Stimulated activated CD8-positive, alpha-beta memory T cell treated with anti-CD3 and anti-CD28 coated beads, Interleukin-15, amount 100 ng/mL, for 1 hour (primary cell): ENCODE measurements at places on chromosomes 1 and 21.

- DNase-seq: no peak
These were observed 8.3 kb upstream of the RNF19B start for GRCh38 chr1:32972814-32973428.

GRCh38 chr1:88149686-88150085 is 534.4 kb upstream of the PKN2 start:
- no peak for DNase-seq

DNA sequence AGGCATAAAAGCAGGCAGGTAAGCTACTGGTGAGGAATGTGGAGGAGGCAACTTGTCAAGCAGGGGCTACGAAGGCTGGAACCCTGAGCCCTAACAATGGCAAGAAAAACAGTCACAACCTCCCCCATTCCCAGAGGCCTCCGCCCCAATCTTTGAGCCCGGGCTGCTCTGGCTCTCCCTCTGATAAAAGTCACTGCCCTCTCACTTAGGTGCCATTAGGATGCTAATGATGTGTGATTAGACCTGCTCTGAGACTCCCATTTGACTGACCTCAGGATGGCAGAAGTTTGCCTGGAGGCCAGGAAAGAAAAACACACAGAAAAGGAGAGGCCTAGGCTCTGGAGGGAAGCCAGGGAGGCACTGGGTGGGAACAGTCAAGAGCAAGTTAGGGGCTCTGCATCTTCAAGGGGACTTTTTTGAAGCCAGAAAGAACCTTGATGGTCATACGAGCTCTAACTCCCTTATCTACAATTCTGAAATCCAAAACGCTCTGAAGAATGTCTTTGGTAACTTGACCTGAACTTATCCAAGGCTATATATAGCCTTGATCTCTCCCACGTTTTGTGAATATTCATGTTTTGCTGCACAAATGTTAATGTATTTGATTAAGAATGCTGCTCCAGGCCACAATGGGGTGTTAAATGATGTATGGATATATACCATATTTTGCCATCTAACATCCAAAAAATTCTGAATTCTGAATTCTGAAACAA is 98.9 kb downstream of the TRABD2B start:
- no peak for DNase-seq

DNA sequence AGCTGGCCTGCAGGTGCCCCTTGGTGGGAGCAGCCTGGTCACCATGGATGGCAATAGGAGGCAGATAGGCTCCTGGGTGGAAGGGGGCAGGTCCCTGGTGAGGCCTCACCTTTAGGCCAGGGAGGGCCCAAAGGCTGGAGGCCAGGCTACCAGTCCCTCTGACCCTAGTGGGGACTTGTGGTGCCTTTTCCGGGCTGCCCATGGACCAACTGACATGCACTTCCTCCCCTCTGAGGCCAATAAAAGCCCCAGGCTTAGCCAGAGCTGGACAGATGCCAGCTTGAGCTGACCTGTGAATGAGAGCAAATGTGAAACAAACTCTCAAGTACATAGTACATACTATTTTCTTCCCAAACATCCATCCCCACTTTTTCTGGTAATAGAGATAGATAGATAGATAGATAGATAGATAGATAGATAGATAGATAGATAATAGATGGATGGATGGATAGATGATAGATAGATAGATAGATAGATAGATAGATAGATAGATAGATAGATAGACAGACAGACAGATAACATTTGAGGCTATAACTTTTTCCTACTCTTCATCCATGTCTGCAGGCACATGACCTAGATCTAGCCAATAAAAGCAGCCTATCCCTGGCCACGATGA is 9.2 kb upstream of the CTTNBP2NL start:
- no peak for DNase-seq

GRCh38 chr1:31627930-31628559 is 10.6 kb downstream of the HCRTR1 start:
- no peak for DNase-seq

DNA sequence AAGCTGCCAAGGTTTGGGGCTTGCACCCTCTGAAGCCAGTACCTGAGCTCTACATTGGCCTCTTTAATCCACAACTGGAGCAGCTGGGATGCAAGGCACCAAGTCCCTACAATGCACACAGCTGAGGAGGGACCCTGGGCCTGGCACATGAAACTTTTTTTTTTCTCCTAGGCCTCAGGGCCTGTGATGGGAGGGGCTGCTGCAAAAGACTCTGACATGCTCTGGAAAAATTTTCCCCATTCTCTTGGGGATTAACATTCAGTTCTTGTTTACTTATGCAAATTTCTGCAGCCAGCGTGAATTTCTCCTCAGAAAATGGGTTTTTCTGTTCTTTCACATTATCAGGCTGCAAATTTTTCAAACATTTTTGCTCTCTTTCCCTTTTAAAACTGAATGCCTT is 1072.2 kb downstream of the BRINP3 start:
- DNase-seq: no peak

GRCh38 chr1:214164173-214164572 is 116.8 kb upstream of the SMYD2 start:
- DNase-seq: no peak

DNA sequence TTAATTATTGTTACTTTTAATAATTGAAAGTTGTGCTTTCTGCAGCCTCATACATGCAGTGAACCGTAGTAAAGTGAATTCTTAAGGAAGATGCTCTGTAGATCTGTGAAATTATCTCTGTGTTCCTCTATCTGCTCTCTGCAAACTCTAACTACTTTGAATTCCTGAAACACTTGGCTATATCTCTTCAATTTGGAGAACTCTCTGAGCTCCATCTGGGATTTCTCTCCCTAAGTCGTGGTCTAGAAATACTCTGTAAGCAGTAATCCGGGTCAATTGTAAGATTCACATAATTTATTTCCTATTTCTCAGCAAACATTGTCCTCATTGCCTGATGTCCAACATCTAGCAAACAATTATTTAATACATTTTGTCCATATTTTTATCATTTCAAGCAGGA is 164.9 kb downstream of the USH2A start:
- no peak for DNase-seq

DNA sequence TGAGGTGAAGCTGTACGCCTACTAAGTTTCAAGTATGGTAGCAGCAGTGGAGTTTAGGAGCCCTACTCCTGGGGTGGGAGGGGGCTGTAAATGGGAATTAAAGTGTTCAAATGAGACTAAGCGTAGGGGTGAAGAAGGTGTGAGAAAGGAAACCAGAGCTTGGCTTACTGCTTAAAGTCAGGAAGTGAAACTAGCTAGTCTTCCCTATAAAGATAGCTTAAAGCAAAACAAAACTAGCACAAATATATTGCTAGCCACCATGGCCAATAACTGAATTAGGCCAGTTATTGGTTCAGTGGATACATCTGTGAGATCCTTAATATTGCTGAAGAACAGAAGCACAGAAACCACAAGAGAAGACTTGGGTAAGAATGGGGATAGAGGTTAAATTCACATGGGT is 492.2 kb upstream of the PKN2 start:
- DNase-seq: no peak

GRCh38 chr1:67561704-67562113 is 123.3 kb upstream of the GADD45A start:
- peak; percentile 73 for DNase-seq

DNA sequence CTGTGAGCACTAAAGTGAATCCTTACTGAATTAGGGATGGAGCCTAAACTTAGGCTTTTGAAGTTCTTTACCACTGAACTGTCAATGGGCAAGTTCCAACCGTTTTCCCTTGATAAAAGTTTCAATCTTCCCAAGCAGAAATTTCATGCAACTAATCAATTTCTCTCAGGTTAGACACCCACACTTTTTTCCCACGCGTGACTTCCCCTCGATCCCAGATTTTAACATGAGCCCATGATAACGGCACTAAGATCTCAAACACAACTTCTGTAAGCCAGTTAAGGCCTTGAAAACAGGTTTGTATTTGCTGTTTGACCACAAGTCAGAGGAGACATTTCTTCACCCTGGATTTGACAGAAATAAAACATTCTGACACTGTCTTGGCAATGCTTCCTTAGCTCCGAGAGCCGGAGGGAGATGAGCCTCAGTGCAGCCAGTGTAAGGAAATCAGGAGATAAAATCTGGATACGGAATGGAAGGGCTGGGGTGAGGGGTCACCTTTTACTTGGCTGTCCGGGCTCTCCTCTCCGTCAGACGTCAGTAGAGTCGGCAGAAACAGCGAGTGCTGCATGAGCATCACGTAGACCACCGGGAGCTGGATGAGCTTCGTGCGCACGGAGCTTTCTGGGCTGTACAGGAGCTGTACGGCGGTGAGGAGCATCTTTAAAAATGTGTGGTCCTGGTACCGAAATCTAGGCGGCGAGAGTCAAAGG is 39.7 kb downstream of the MRAP start:
- DNase-seq: no peak

DNA sequence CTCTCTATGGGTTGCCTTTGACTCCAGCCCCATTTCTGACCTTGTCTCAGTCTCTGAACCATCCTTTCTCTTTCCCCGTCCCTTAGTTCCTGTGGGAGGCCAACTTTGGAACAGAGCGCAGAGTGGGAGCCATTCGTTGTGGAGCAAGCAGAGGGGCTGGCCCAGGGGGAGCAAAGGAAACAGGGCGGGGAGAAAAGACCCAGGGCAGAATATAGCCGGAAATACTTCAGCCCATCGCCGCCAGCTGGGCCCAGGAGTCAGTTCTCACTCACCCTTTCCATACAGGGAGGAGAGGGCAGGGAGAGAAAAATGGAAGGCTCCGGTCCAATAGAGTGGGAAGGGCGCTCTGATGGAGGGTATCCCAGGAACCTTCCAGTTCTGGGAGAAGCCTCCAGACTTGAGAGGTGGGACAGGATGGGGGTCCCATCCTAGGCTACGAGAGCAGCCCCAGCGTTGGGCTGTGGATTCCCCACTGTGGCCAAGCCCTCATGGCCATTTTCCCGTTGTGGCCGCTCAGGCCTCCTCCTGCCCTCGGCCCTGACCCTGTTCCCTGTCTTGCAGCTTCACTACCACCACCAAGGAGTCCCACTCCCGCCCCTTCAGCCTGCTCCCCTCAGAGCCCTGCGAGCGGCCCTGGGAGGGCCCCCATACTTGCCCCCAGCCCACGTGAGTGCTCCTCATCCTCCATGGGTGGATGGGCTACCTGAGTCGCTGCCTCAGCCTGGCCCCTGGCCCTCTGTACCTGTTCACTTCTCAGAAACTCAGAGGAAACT is 10.9 kb downstream of the PEAR1 start:
- no peak for DNase-seq

GRCh38 chr1:195105281-195105680 is 1503.0 kb downstream of the KCNT2 start:
- no peak for DNase-seq
